Nucleus accumbens (tissue), 56 donors: ENCODE measurements at places on chromosomes 1 and 21.
A peak's percentile ranks its signal among the peaks of the same experiment; 100 is the strongest.

GRCh38 chr1:184465489-184466146 lies 78.8 kb downstream of the C1orf21 start:
- DNase-seq = no peak

DNA sequence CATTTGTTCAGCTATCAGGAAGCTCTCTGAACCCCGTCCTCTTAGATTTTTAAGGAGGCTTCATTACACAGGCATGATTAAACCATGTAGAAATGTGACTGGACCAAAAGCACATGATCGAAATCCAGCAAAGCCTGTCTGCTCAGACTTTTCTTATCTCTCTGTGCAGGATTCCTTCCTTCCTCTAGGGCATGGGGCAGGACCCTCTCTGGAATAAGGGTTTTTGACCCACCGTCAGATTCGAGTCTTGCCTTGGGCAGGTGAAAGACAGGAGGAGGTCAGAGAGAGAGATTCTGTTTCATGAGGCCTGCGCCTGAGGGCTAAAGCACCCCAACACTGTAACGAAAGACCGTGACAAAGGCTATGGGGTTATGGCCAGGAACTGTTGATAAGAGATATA lies 136.8 kb downstream of the RHOU start:
- no peak for DNase-seq

GRCh38 chr1:48776393-48777218 lies at the start of gene BEND5:
Gene BEND5 (minus strand): TSS chr1:48776891. CDS start chr1:48776831, 60 bp downstream.
- peak; percentile 26 for DNase-seq

DNA sequence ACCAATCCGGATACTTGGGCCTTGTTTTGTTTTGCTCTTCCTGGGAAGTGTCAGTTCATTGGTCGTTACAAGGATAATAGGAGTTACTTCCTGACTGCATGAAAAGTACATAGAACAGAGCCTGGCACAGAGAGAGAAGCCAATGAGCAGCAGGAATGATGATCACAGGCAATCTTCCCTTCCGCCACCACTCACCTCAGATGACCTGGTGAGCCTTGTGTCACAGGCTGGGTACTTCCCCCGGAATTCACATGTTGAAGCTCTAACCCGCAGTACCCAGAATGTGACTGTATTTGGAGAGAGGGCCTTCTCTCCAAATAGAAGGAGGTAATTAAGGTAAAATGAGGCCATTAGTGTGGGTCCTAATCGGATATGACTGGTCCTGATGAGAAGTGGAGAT lies 18.8 kb upstream of the GPR137B start:
- DNase-seq = no peak

GRCh38 chr1:174550296-174550695 lies 102.5 kb downstream of the GPR52 start:
- no peak for DNase-seq

DNA sequence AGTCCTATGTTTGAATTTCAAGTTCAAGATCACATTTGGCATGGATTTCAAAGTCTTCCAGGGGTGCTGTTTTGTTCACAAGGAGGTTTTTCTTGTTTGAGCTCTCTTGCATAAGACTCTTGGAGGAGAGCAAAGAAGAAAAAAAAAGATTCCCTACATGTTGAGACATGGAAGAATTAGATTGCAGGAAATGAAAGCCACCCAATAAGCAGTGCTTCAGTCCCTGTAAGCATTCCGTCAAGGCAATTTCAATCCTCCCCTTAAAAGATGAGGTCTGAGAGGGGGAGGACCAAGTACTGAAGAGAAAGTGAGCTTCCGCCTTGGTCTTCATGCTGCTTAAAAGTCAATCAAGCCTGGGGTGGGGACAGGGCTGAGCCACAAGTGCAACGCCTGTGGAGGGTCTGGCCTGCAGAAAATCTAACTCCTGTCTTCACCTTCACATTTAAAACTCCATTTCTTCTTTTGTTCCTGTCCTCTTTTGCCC lies 50.2 kb downstream of the LPAR3 start:
- DNase-seq = no peak

- no peak for DNase-seq
Measured at GRCh38 chr1:36944883-36945282, 89.4 kb downstream of the GRIK3 start.

- DNase-seq = no peak
Measured at GRCh38 chr1:172642970-172643369, 15.9 kb upstream of the FASLG start.

DNA sequence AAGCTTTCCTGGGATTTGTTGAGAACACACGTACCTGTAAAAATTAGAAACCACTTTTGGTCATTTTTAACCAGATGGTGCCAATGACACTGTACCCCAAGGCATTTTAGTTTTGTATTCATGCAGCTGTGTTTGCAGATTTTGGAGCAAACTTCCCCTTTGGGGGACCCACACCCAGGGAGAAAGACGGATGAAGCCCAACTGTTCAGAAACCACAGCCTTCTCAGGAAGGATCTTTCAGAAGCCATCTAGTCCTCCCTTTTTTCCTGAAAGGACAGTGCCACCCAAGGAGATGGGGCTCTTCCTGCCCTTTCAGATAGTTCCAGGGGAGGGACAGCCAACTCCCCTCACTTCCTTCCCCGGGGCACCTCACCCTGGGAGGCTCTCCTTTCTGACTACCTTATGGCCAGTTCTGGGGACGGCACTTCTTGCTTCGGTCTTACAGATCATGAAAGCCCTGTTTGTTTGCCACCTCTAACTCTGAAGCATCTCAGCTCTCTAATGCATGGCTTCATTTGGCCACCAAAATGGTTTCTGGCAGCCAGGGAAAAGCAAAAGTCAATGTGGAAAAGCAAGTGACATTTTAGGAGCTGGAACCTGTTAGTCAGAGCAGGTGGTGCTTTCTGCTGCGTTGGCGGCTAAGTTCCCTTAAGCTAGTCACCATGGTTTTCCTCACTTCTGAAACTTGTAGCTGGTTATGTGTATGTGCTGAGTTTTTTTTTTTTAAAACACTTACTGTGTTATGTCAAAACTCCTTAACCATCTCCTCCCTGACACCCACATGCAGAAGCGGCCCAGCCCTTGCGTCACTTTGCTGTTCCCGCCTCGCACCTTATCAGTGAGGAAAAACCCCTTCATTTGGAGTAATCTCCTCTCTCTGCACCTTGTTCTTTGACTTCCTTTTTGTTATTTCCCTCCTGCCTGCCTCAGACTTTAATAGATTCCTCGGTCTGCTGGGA lies 10.1 kb downstream of the TMCC2 start:
- DNase-seq = no peak

GRCh38 chr1:119738100-119738720 lies 26.5 kb downstream of the PHGDH start:
- DNase-seq = no peak
